ENCODE measurements at places on chromosomes 3 and 15. TPM values are rescaled to one million over a fixed set of nuclear protein-coding genes. Genes with fewer than 3 reads are reported as not detected.

GRCh38 chr3:186637686-186638085, 2.5 kb upstream of the FETUB start:
- DNase-seq, result no peak

- DNase-seq, result no peak
Observed at GRCh38 chr3:13078163-13078905, 5.1 kb upstream of the IQSEC1 start.

- DNase-seq, result peak; percentile 16
Observed at GRCh38 chr3:116188231-116188785, 257.0 kb downstream of the LSAMP start.

GRCh38 chr3:105458518-105459215, 92.0 kb downstream of the ALCAM start:
- no peak for DNase-seq

DNA sequence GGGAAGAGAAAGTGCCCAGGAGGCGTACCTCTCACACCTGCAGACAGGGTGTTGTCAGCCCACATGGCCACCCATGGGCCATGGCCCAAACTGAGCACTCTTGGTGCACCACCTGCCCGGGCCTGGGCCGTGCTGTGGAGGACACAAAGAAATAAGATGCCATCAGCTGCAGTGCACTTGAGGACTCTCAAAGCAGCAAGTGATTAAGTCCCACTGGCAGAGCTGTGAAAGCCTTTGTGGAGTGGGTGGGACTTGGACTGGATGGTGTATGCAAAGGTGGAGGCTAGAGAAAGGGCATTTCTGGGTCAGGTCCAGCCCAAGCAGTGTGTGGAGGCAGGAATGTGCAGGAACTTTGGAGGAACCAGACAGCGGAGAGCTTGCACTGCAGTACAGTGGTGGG, 122.3 kb downstream of the MEGF11 start:
- DNase-seq, result no peak

DNA sequence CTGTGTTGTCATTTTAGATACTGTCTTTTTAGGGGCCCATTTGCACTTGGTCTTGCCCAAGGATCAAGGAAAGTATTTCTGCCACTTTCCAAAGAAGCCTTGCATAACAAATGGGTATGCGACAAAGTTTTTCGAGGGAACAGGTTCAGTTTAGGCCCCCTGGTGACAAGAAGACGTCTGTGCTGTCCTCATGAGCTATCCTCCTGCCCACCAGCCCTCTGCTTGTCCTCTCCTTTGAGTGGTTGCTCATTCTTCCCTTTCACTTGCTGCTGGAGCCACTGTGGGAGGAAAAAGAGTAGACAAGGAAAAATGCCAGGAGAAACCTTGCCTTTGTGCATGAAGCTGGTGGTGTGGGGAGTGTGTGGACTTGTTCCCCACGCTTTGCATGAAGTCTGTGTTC, 171.9 kb downstream of the CACNA2D3 start:
- no peak for DNase-seq

- no peak for DNase-seq
Observed at GRCh38 chr3:10178892-10179291, 14.2 kb downstream of the IRAK2 start.

DNA sequence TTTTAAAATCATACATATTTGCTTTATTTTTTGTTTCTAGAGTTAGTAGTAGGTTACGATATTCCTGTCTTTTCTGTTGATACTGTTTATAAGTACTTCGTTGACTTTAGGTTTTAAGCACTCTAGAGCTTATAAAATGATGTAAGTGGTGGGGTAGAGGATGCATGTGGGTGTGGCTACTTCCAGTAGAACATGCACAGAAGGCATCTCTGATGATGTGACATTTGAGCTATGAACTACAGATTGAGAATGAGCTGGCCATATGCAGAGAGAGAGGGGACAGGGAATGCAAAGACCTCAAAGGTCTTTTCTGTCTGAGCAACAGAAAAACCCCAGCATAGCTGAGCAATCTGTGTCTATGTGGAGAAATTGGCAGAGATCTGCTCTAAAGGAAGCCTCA, 233.9 kb upstream of the STAC start:
- no peak for DNase-seq

DNA sequence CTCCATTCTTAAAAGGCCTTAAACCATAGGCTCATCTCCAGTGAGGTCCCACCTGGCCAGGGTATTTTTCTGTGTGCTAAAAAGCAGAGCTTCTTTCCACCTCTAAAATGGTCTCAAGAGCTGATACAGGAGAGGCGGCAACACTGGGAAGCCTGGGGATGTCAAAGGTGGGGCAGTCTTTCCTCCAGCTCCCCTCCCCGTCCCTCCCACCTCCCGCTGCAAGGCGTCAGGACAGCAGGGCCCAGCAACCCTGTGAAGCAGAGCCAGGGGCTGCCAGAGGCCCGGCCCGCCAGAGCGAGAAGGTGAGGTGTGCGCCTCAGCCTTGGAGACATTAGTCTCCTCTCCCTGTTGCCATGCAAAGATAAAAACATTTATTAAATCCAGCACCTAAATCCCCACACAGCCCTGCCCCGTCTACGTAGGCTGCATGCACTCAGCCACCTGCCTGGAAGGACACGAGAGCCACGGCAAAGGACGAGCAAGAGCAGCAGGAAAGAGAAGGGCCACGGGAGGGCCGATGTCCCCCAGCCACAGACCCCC, 75.6 kb downstream of the FAM174B start:
- DNase-seq, result no peak

- DNase-seq, result no peak
Observed at GRCh38 chr3:13041113-13041776, 32.0 kb downstream of the IQSEC1 start.

GRCh38 chr15:65418596-65418995, 4.2 kb downstream of the IGDCC4 start:
- DNase-seq, result no peak

GRCh38 chr3:64289622-64290021, 64.4 kb upstream of the PRICKLE2 start:
- no peak for DNase-seq

- no peak for DNase-seq
Observed at GRCh38 chr3:185629554-185630181, 43.6 kb downstream of the SENP2 start.

DNA sequence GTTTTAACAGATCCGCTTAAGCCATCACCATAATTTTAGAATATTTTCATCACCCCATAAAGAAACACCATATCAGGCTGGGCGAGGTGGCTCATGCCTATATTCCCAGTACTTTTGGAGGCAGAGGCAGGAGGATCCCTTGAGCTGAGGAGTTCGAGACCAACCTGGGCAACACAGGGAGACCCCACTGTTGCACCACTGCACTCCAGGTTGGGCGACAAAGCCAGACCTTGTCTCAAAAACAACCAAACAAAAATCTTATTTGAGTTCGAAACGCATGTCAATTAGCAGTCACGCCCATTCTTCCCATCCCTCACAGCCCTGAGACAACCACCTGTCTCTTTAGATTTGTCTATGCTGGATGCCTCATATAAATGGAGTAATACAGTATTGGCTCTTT, 119.9 kb downstream of the KLF13 start:
- no peak for DNase-seq

DNA sequence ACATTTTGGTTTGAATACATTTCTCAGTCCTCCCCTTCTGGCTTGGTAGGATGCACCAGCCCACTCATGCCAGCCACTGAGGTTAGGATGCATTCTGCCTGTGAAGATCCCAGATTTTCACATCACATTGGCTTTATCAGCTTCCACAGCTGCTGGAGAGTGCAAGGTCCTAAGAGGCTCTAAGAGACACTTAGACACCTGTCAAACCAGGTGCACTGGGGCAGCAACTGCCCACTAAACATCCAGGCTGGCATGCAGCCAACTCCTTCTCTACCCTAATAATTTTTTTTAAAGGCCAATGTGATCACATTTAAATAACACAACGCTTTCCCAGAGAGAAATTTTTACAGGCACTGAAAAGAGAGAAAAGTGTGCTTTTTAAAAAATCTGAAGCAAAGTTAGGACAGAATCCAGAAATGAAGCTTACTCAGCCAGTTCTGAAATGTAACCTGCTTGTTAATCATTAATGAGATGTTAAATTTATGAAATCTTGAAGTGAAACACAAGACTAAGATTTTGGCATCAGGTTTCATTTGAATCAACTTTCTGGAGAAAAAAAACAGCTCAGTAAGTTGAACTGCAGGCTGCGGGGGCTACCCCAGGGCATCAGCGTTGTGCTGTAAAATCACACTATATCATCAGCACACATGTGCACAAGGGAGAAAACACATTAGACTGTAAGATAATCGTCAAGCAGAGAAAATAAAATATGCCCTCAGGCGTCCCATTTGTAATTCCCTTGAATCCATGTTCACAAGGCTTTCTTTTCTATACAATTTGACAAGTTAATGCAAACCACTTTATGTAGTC, 312.9 kb downstream of the ZBBX start:
- no peak for DNase-seq

- DNase-seq, result no peak
Observed at GRCh38 chr15:40829115-40829514, 607 bp upstream of the PPP1R14D start.

DNA sequence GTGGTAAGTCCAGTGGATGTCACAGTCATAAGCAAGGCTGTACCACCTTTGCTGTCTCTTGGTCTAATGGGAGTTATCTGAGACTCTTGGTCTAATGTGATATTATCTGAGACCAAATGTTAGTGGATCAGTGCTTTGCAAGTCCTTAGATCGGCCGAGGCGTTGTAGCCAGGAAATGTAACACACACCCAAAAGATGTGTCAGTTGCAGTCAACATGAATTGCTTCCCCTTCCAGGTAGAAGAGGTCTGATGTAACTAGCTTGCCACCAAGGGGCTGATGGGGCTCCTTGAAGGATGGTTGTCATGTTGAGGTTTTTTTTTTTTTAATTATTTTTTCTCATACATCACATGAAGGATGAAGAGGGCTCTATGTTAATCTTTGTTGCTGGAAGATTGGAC, 45.4 kb upstream of the RAF1 start:
- no peak for DNase-seq

GRCh38 chr3:123853686-123854372, 30.3 kb downstream of the MYLK start:
- DNase-seq, result no peak

DNA sequence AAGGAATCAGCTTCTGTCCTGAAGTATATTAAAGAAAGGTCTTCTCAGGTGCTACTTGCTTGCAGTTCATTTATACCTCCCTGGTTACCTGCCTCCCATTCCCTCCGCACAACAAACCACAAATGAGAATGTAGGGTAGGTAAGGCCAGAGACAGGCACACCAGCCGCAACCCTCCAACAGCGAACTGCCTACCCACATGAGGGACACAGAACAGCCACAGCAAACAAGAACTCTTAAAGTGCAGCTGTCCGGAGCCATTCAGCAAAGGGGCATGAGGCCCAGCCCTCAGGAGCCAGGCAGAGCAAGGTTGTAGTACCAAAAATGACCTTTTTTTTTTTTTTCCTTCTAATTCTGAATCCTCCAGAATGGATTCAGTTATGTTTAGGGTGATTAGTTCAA, 52.4 kb downstream of the SPSB4 start:
- no peak for DNase-seq

DNA sequence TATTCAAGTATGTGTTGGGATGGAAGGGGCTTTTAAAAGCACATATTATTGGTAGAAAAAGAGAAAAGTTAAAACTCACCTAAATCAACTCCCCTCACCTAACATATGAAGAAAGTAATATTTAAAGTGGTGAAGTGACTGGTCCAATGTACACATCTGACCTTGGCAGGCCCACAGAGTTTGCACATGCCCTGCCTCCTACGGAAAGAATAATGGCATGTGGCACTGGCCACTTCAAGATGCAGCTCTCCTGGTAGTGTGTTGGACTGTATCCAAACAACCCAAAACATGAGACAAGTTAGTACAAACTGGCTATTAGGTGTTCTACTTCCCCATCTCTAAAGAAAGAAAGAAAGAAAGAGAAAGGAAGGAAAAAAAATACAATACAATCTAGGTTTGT, 117.1 kb downstream of the MECOM start:
- no peak for DNase-seq

GRCh38 chr15:47332481-47332880, 384.8 kb upstream of the SEMA6D start:
- no peak for DNase-seq

DNA sequence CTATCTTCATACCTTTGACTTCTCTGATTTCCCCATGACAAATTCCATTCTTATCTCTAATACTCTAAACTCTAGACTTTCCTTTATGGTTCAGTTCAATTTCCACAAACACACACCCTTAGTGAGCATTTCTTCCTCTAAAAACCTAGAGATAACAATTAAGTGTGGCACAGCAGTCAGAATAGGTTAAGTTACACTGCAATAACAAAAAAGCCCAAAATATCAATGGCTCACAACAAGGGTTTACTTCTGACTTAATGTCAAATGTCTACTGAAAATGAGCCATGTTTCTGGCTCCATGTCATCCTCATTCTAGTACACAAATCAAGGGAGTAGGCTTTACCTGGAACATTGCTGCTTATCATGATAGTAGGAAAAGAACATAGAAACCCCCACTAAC, 123.8 kb downstream of the TAFA4 start:
- DNase-seq, result no peak

GRCh38 chr3:126781889-126782491, 78.0 kb downstream of the CHCHD6 start:
- DNase-seq, result peak; percentile 96

DNA sequence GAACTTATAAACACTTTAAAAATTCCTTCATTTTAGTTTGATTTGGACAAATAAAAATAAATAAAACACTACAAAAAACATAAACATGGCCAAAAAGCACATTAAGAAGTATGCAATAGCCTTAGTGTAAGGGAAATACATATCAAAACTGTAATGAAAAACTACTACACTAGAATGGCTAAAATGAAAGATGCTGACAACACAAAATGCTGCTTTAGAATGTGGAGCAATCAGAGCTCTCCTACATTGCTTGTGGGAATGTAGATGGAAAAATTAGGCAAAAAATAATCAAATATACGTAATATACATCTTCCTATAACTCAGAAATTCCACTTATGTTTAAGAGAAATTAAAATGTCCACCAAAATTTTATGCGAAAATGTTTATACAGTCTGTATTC, 96.2 kb downstream of the ABI3BP start:
- DNase-seq, result no peak

- no peak for DNase-seq
Observed at GRCh38 chr3:187966096-187966495, 187.9 kb upstream of the LPP start.

DNA sequence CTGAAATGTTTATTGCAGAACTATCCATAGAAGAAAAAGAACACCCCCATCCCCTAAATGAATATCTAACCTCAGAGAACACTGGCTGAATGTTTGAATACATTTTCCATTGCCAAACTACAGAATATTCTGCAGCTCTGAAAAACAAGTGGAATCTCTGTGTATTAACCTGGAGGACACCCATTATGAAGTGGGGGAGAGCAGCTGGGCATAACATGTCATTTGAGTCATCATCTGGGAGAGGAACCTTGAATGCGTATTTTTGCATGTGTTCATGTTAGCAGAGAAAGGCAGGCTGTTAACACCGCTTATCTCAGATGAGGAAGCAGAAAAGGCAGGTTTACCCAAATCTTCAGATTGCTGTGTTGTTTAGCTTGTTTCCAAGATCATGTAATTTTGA, 31.5 kb downstream of the ESYT3 start:
- DNase-seq, result peak; percentile 35

Gene SLC24A5
- total RNA-seq, result 0.29 TPM

Gene MOBP
- not detected for total RNA-seq

Gene SORD
- total RNA-seq, result 33.1 TPM

Gene HESX1
- 1.9 TPM for total RNA-seq

Gene APH1B
- total RNA-seq, result 24.5 TPM

Gene SOX14
- total RNA-seq, result not detected

Gene RASL12
- 0.39 TPM for total RNA-seq

Gene GRM2
- total RNA-seq, result 0.10 TPM

Gene KLF15
- total RNA-seq, result 0.59 TPM

Gene SPESP1
- 46.7 TPM for total RNA-seq

Gene PLSCR4
- 7.3 TPM for total RNA-seq

Gene RPL4
- 5,469 TPM for total RNA-seq

Gene NR1I2
- not detected for total RNA-seq

Gene MST1R
- 0.36 TPM for total RNA-seq

Gene FGD5
- 5.3 TPM for total RNA-seq

Data from RPMI7951 (cell line).